ENCODE measurements at places on chromosomes 7 and 10. TPM values are rescaled to one million over a fixed set of nuclear protein-coding genes. Genes with fewer than 3 reads are reported as not detected.

- no peaks in the 10 kb centered on the region for H3K4me1 ChIP-seq
- H3K4me3 ChIP-seq: no peak overlapping the region
- no peaks in the 10 kb centered on the region for H3K27me3 ChIP-seq
- peaks cover 9% of the 10 kb centered on the region for H3K36me3 ChIP-seq
Measured at GRCh38 chr7:128841921-128842673, 11.9 kb downstream of the FLNC start.

- no peak overlapping the region for H3K27ac ChIP-seq
- H3K4me1 ChIP-seq: no peaks in the 10 kb centered on the region
- no peaks in the 10 kb centered on the region for H3K36me3 ChIP-seq
- H3K27me3 ChIP-seq: no peaks in the 10 kb centered on the region
- no peak for DNase-seq
- H3K4me3 ChIP-seq: no peak overlapping the region
Measured at GRCh38 chr7:121302214-121302745, 26.5 kb upstream of the WNT16 start.

DNA sequence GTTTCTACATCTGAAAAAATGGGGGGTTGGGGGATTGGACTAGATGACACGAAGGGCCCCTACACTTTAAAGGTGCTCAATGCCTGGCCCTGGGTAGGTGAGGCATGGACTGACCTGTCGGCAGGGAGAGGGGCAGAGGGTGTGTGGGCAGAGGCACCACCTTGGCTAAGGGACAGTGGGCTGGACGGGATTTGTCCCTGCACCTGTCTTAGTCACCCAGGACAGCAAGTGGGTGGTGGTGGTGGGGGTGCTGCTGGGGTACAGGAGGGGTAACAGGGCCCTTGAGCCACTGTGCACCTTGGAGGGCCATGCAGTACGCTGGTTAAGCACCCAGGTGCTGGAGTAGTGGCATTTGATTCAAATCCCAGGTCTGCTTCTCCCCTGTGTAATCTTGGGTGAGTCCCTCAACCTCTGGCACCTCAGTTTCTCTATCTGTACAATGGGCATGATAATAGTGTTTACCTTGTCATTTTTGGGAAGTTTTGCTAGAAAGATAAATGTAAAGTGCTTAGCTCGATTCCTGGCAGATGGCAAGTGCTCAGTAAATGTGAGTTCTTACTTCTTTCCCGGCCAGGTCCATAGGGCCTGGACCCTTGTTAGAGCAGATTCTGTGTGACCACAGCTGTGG lies 18.1 kb upstream of the SFRP5 start:
- H3K27me3 ChIP-seq: no peaks in the 10 kb centered on the region
- H3K27ac ChIP-seq: no peak overlapping the region
- no peaks in the 10 kb centered on the region for H3K36me3 ChIP-seq
- H3K4me1 ChIP-seq: no peaks in the 10 kb centered on the region
- no peak for DNase-seq
- no peak overlapping the region for H3K4me3 ChIP-seq

DNA sequence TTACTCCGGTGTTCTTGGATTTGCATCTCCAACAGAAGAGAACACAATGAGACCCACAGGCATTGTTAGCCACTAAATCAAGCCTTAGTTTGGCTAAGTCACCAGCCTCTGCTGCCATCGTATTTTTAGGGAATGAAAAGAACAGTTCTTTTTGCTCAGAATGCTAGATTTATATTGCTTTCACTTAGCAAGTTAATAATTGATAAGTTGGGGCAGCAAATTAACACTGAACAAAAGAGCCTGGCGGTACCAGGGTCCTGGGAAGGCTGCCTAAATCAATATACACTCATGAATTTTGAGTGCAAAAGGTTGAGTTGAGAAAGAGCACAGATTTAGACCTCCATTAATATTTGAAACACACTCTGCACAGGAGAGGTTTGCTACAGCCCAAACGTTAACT lies 767.7 kb downstream of the TYW1 start:
- no peak overlapping the region for H3K4me3 ChIP-seq
- H3K4me1 ChIP-seq: no peaks in the 10 kb centered on the region

- H3K27ac ChIP-seq: no peak overlapping the region
- H3K27me3 ChIP-seq: no peaks in the 10 kb centered on the region
- H3K4me1 ChIP-seq: peaks cover 3% of the 10 kb centered on the region
- H3K4me3 ChIP-seq: no peak overlapping the region
- H3K36me3 ChIP-seq: no peaks in the 10 kb centered on the region
Measured at GRCh38 chr7:42099470-42100155, 137.4 kb downstream of the GLI3 start.

DNA sequence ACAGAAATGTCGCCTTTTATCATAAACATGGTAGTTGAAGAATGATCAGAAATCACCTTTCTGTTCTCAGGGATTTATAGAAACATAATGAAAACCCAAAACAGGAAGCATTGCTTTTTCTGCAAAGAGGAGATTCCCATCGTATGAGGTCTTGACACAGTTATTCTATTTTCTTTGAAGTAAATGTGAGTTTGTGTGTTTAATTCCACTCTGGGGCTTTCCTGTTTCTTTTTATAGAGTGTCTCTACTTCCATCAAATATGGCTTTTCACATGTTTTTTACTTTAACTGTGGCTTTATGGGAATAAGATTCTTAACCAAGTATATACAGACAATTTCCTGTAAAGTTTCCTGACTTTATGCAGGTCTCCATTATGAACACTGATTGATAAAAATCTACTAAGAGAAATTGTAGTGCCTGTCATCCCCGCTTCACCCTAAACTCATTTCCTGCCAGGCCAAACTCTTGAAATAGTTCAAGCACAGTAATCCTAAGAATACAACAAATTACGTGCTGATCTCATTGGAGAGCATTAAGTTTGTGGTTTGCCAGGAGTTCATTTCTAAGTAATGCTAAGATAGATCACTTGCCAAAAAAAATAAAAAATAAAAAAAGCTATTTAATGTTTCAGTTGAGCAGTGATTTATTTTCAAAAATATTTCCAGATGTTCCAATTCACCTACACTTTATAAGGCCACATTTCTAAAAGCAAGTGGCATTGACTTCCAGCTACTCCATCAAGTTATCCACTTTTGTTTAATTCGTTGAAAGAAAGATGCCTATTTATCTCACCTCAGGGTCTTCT lies 52.2 kb upstream of the SEC61G start:
- DNase-seq: no peak
- H3K4me3 ChIP-seq: no peak overlapping the region
- no peaks in the 10 kb centered on the region for H3K4me1 ChIP-seq

DNA sequence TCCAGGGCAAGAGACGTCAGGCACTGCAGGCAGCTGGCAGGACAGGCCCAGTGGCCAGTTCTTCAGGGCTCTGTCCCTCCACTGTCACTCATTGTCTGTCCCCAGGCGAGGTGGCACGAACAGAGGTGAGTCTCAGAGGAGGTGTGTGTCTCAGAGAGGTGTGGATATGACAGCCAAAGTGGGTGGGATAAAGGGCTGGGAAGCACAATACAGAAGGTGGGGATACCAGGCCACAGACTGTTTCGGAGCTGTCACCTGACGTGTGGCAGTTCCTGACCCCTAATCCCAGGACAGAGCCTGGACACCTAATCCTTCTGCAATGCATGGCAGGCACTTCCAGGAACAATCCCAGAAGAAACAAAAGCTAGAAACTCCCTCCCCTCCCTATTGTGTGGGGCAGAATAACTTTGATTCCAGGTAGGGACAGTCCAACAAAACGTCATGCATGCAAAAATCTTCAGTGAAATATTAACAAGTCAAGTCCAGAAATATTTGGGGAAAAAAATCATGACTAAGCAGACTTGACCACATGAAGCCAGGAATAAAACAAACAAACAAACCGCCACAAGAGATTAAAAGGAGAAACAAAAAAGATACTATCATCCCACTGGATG lies 11.6 kb downstream of the KLRG2 start:
- H3K36me3 ChIP-seq: no peaks in the 10 kb centered on the region
- no peak overlapping the region for H3K4me3 ChIP-seq
- H3K27ac ChIP-seq: no peak overlapping the region
- no peak for DNase-seq

GRCh38 chr10:112961609-112962008 lies 11.6 kb downstream of the TCF7L2 start:
- no peak for DNase-seq
- H3K36me3 ChIP-seq: no peaks in the 10 kb centered on the region
- H3K27ac ChIP-seq: no peak overlapping the region
- no peaks in the 10 kb centered on the region for H3K4me1 ChIP-seq

DNA sequence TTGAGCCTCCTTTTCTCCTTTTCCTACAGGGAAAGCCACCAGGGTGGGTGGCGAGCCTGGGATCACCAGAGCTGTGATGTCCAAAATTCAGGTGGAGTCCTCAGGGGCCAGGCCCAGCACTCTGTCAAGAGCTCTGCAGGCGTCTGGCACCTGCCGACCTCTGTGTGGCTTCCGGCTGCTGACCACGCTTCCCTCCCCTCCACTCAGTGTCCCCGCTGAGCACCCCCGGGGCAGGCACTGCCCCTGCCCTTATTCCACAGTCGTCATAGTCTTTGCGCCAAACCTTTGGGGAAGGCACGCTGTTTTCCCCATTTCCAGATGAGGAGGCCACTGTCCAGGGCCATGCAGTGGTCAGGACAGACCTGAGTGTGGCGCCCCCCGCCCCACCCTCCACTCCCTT lies 7.5 kb downstream of the MTG1 start:
- no peaks in the 10 kb centered on the region for H3K27me3 ChIP-seq
- H3K4me3 ChIP-seq: no peak overlapping the region
- no peak for DNase-seq
- H3K36me3 ChIP-seq: peaks cover 3% of the 10 kb centered on the region

DNA sequence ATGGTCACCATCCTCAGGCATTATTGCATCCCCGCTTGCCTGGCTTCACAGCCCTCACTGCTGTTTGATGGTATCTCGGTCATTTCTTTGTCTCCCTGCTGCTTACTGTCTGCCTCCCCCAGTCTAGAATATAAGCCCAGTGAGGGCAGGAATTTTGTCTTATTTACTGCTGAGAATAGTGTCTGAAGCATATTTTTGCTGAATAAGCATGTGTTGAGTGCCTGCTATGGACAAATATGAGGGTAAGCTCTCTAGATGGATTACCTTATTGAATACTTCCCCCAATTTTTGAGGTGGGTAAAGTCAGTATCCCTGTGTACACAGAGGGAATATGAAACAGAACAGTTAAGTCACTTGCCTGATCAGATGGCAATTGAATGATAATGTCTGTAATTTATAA lies 36.5 kb upstream of the CABCOCO1 start:
- H3K27ac ChIP-seq: no peak overlapping the region
- DNase-seq: no peak
- no peak overlapping the region for H3K4me3 ChIP-seq
- H3K4me1 ChIP-seq: no peaks in the 10 kb centered on the region
- no peaks in the 10 kb centered on the region for H3K36me3 ChIP-seq
- no peaks in the 10 kb centered on the region for H3K27me3 ChIP-seq

DNA sequence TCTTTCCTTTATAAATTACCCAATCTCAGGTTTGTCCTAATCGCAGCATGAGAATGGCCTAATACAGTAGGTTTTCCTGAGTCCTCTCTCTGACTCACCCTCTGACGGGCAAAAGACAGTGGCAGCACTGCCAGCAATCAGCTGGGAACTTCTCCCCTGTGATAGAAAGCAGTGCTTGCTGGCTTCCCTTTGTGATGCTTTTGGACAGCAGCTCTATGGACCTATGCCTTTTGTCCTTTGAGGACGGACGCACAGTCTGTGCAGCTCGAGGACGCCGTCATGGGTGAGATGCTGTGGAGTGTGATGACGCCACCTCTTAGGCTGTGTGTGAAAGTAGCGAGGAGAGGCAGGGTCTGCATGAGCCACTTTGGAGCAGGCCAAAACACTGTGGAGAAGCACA lies 68.8 kb downstream of the KIAA1217 start:
- H3K36me3 ChIP-seq: no peaks in the 10 kb centered on the region
- no peaks in the 10 kb centered on the region for H3K27me3 ChIP-seq
- no peak for DNase-seq
- no peak overlapping the region for H3K4me3 ChIP-seq

- no peaks in the 10 kb centered on the region for H3K27me3 ChIP-seq
- H3K36me3 ChIP-seq: no peaks in the 10 kb centered on the region
- H3K4me1 ChIP-seq: no peaks in the 10 kb centered on the region
- H3K4me3 ChIP-seq: no peak overlapping the region
- no peak overlapping the region for H3K27ac ChIP-seq
Measured at GRCh38 chr7:116142850-116143249, 67.5 kb upstream of the TES start.

GRCh38 chr10:11355592-11355991 lies 255.9 kb downstream of the USP6NL start:
- H3K27me3 ChIP-seq: no peaks in the 10 kb centered on the region
- H3K27ac ChIP-seq: no peak overlapping the region
- no peak for DNase-seq
- no peak overlapping the region for H3K4me3 ChIP-seq
- no peaks in the 10 kb centered on the region for H3K36me3 ChIP-seq
- H3K4me1 ChIP-seq: no peaks in the 10 kb centered on the region

Gene BLNK
- total RNA-seq: 4.1 TPM

Gene KIAA1217
- 15.9 TPM for total RNA-seq

Gene NEUROG3
- total RNA-seq: not detected
